ENCODE measurements at places on chromosomes 11 and 22. TPM values are rescaled to one million over a fixed set of nuclear protein-coding genes. Genes with fewer than 3 reads are reported as not detected.

GRCh38 chr11:46697303-46697702, 3.1 kb downstream of the ARHGAP1 start:
- no peak overlapping the region for H3K4me3 ChIP-seq
- H3K27ac ChIP-seq = peak overlapping the region; percentile 8
- H3K27me3 ChIP-seq = no peaks in the 10 kb centered on the region
- DNase-seq = no peak
- H3K4me1 ChIP-seq = peaks cover 47% of the 10 kb centered on the region

- H3K27me3 ChIP-seq = no peaks in the 10 kb centered on the region
- no peak for DNase-seq
- H3K4me3 ChIP-seq = no peak overlapping the region
These were observed 62.8 kb downstream of the CEP57 start for GRCh38 chr11:95853138-95853537.

GRCh38 chr11:69171476-69172240, 15.9 kb downstream of the SMIM38 start:
- no peak overlapping the region for H3K4me3 ChIP-seq
- no peak for DNase-seq
- H3K27ac ChIP-seq = no peak overlapping the region
- H3K4me1 ChIP-seq = peaks cover 6% of the 10 kb centered on the region
- peaks cover 8% of the 10 kb centered on the region for H3K27me3 ChIP-seq

GRCh38 chr22:47050401-47051051, 288.1 kb downstream of the TBC1D22A start:
- H3K27ac ChIP-seq = no peak overlapping the region
- DNase-seq = no peak
- no peak overlapping the region for H3K4me3 ChIP-seq
- H3K27me3 ChIP-seq = no peaks in the 10 kb centered on the region
- H3K36me3 ChIP-seq = peaks cover 2% of the 10 kb centered on the region

DNA sequence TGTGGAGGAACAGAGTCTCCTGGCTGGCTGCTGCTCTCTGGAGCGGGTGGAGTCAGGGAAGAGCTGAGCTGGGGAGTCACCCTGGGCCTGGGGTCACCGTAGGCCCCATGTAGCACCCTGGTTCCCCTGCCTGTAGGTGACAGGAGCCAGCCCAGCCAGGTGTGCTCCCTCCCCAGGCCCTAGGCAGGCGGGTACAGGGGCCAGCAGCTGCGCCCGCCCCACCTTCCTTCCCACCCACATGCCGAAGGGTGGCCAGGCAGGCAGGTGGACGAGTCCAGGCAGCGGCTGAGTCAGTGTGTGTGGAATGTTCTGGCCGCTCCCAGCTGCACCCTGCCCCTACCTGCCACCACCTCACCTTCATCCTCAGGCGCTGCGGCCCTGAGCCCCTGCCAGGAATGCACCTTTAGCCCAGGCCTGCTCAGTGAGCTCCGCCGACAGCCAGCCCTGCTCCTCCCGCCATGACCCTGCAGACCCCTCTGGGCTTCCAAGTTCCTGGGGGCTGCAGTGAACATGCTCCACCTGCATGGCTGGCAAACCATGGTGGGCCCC, 654 bp upstream of the SYT8 start:
- H3K36me3 ChIP-seq = no peaks in the 10 kb centered on the region
- H3K4me3 ChIP-seq = no peak overlapping the region
- no peaks in the 10 kb centered on the region for H3K4me1 ChIP-seq
- peaks cover 4% of the 10 kb centered on the region for H3K27me3 ChIP-seq

GRCh38 chr11:91591021-91591420, 633.6 kb upstream of the FAT3 start:
- H3K36me3 ChIP-seq = no peaks in the 10 kb centered on the region
- DNase-seq = no peak
- no peak overlapping the region for H3K27ac ChIP-seq
- no peaks in the 10 kb centered on the region for H3K27me3 ChIP-seq
- no peak overlapping the region for H3K4me3 ChIP-seq

GRCh38 chr11:57223601-57224000, 13.4 kb downstream of the APLNR start:
- no peaks in the 10 kb centered on the region for H3K36me3 ChIP-seq
- H3K27ac ChIP-seq = no peak overlapping the region
- no peak overlapping the region for H3K4me3 ChIP-seq
- no peak for DNase-seq
- peaks cover 6% of the 10 kb centered on the region for H3K27me3 ChIP-seq

- no peak overlapping the region for H3K27ac ChIP-seq
- no peak for DNase-seq
- no peaks in the 10 kb centered on the region for H3K4me1 ChIP-seq
- H3K4me3 ChIP-seq = no peak overlapping the region
- no peaks in the 10 kb centered on the region for H3K36me3 ChIP-seq
These were observed 746.1 kb downstream of the LUZP2 start for GRCh38 chr11:25242928-25243327.

GRCh38 chr22:31122196-31122531, 602 bp upstream of the INPP5J start:
- DNase-seq = no peak
- no peaks in the 10 kb centered on the region for H3K36me3 ChIP-seq
- H3K27me3 ChIP-seq = peaks cover 3% of the 10 kb centered on the region
- H3K27ac ChIP-seq = no peak overlapping the region
- H3K4me1 ChIP-seq = no peaks in the 10 kb centered on the region

- no peak overlapping the region for H3K4me3 ChIP-seq
- no peaks in the 10 kb centered on the region for H3K36me3 ChIP-seq
- H3K27ac ChIP-seq = no peak overlapping the region
- no peaks in the 10 kb centered on the region for H3K4me1 ChIP-seq
- peak; percentile 71 for DNase-seq
These were observed 77.9 kb upstream of the TOP3B start for GRCh38 chr22:22060200-22061084.

GRCh38 chr11:134252346-134253187, 585 bp downstream of the THYN1 start:
- peak overlapping the region; percentile 89 for H3K27ac ChIP-seq
- H3K4me1 ChIP-seq = peaks cover 32% of the 10 kb centered on the region
- H3K4me3 ChIP-seq = peak overlapping the region; percentile 86
- H3K36me3 ChIP-seq = peaks cover 31% of the 10 kb centered on the region

DNA sequence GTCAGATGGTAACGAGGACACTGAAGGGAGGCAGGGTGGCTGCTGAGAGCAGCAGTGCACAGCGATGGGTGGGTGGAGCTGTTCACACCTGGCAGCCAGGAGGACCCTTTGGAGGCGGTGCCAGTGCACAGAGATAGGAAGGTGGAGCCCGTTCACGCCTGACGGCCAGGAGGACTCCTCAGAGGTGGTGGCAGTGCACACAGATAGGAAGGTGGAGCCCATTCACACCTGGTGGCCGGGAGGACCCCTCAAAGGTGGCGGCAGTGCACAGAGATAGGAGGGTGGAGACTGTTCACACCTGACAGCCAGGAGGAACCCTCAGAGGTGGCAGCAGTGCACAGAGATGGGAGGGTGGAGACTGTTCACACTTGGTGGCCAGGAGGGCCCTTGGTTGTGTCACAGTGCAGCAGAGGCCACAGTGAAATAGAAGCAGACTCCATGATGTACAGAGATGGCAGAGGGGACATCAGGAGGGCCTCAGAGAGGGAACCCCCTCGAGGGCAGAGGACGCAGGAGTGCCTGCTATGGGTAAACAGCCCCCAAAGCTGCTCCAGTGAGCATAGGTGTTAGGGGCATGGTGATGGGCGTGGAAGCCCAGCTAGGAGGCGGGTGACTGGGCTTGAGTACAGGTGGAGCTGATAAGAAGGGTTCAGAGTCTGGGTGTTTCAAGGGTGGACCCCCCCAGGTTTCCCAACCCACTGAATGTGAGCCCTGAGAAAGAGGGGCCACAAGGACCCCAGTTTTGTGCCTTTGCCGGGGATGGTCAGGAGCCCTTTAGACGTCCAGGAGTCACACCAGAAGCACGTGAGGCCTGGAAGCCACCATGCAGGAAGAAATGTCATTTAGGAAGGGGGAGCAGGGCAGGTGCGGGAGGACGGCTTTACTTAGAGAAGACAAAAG, 566.7 kb downstream of the BRD1 start:
- DNase-seq = no peak
- H3K27me3 ChIP-seq = no peaks in the 10 kb centered on the region
- no peaks in the 10 kb centered on the region for H3K4me1 ChIP-seq
- H3K27ac ChIP-seq = no peak overlapping the region
- no peaks in the 10 kb centered on the region for H3K36me3 ChIP-seq

DNA sequence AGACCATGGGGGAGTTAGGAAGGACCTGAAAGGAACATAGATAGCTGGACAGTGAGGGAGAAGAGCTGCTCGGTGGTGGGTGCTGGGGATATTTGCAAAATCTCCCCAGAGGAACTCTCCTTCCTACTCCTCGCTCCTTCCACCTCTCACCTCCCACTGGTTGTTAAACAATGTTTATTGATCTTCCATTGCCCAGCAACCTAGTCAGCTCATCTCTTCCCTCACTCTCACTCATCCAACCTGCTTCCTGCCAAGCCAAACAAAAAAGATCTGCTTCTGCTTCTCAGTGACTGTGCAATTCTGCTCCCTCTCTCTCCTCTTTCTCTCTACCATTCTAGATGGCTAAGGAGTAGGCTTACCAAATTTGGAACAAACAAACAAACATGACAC, 115.0 kb downstream of the SLC1A2 start:
- no peak for DNase-seq
- H3K27me3 ChIP-seq = no peaks in the 10 kb centered on the region
- H3K27ac ChIP-seq = no peak overlapping the region
- H3K4me3 ChIP-seq = no peak overlapping the region
- peaks cover 4% of the 10 kb centered on the region for H3K36me3 ChIP-seq

Gene ANGPTL5
- not detected for total RNA-seq

Gene OR51E2
- total RNA-seq = not detected

Gene OR52I1
- not detected for total RNA-seq

Gene LRRC51
- total RNA-seq = 7.0 TPM

Gene TMEM191C
- 2.4 TPM for total RNA-seq

Gene VSIG2
- total RNA-seq = not detected

Gene PTPN5
- not detected for total RNA-seq

Gene SH3BP1
- 218 TPM for total RNA-seq

Gene GLYAT
- not detected for total RNA-seq

Gene ABTB2
- 0.97 TPM for total RNA-seq
